ENCODE measurements at places on chromosomes 6 and 20. TPM values are rescaled to one million over a fixed set of nuclear protein-coding genes. Genes with fewer than 3 reads are reported as not detected.

Gene DYNLT2
- 1.7 TPM for total RNA-seq

Gene RAET1G
- total RNA-seq, result not detected

Gene FOXF2
- total RNA-seq, result 0.71 TPM

Gene PLA2G7
- 0.44 TPM for total RNA-seq

Gene OOEP
- not detected for total RNA-seq

Gene TPBG
- total RNA-seq, result 1.4 TPM

Gene TUBB1
- total RNA-seq, result not detected

Gene SNX5
- 43.2 TPM for total RNA-seq

Gene ENPP3
- not detected for total RNA-seq

Gene ADAM33
- total RNA-seq, result 0.27 TPM

Gene TPX2
- total RNA-seq, result 44.7 TPM

DNA sequence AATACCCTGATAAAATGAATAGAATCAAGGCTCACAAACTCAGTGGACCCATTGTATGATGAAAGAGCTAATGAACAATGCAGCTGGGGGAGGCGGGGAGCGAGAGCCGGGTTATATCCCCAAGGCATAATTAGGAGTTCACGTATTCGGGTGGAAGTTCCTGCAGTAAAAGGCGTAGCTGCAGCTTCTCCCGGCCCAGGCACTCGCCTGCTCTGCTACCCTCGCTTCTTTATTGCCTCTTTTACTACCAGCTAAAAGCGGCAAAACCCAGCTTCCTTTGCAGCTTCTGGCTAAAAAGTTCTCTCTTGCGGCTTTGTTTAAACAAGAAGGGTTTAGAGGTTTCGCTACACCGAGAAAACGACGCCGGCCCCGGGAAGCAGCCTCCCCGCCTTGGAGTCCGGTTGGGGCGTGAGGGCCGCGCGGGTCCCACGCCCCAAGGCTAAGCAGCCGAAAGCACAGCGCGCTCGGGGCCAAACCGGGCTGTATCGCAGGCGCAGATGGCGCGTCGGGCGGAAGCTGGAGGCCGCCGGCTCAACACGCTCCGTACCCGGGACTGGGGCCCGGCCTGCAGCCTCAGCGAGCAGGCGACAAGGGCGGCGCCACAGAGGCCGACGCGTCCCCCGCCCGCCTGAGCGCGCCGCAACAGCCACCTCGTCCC lies 1.6 kb downstream of the ZBTB2 start:
- H3K4me1 ChIP-seq, result peaks cover 12% of the 10 kb centered on the region
- DNase-seq, result peak; percentile 49
- H3K27me3 ChIP-seq, result peaks cover 11% of the 10 kb centered on the region
- peak overlapping the region; percentile 97 for H3K4me3 ChIP-seq
- H3K36me3 ChIP-seq, result no peaks in the 10 kb centered on the region

DNA sequence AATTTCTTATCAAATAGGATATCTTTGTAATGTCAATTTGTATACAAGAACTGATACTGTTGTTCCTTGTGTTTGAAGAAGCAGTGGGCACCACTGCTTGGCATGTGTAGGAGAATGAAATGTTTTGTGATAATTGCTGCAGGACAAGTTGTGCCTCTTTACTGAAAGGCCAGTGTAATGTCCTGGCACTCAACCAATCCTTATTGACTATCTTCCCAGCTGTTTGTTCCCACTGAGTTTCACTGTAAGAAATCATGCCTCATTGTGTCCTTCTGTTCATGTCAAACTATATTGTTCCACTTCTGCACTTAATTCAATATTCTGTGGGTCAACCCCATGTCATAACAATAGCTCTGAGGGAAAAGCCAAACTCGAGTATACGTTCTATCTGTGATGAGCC lies 136.1 kb upstream of the FAM83B start:
- H3K36me3 ChIP-seq, result no peaks in the 10 kb centered on the region
- no peak for DNase-seq
- no peaks in the 10 kb centered on the region for H3K27me3 ChIP-seq
- no peak overlapping the region for H3K27ac ChIP-seq

GRCh38 chr20:25533920-25534700 lies 51.2 kb downstream of the NINL start:
- H3K27ac ChIP-seq, result peak overlapping the region; percentile 74
- no peak overlapping the region for H3K4me3 ChIP-seq
- no peaks in the 10 kb centered on the region for H3K36me3 ChIP-seq
- peaks cover 2% of the 10 kb centered on the region for H3K27me3 ChIP-seq

GRCh38 chr20:46563170-46563859 lies 12.9 kb upstream of the OCSTAMP start:
- no peaks in the 10 kb centered on the region for H3K27me3 ChIP-seq
- no peaks in the 10 kb centered on the region for H3K36me3 ChIP-seq
- no peak overlapping the region for H3K4me3 ChIP-seq
- peak; percentile 41 for DNase-seq
- H3K4me1 ChIP-seq, result peaks cover 8% of the 10 kb centered on the region

GRCh38 chr6:53014063-53014462 lies 19.0 kb upstream of the GSTA4 start:
- peaks cover 2% of the 10 kb centered on the region for H3K4me1 ChIP-seq
- peaks cover 3% of the 10 kb centered on the region for H3K27me3 ChIP-seq
- H3K4me3 ChIP-seq, result no peak overlapping the region
- H3K27ac ChIP-seq, result no peak overlapping the region

DNA sequence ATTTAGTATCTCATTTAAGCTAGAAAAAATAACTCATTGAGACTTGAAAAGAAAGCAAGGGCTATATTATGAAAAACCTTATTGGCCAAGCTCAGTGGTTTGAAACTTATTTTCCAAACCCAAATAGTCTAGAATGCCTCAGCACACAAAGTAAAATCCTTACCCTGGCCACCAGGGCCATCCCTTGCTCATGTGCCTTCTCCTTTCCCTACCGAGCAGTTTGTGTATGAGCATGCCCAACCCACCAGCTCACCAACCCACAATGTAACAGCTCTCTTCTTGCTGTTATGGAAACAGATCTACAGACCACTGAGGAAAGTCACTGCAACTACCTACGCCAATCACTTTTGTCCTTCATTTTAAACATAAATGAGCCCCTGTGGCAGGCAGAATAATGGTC lies 79.6 kb upstream of the CARMIL1 start:
- H3K27ac ChIP-seq, result no peak overlapping the region
- no peaks in the 10 kb centered on the region for H3K36me3 ChIP-seq
- H3K4me3 ChIP-seq, result no peak overlapping the region
- H3K4me1 ChIP-seq, result no peaks in the 10 kb centered on the region
- no peaks in the 10 kb centered on the region for H3K27me3 ChIP-seq

GRCh38 chr6:138849791-138850190 lies 53.9 kb downstream of the ECT2L start:
- H3K4me3 ChIP-seq, result no peak overlapping the region
- H3K4me1 ChIP-seq, result no peaks in the 10 kb centered on the region

GRCh38 chr6:912871-913835 lies 220.2 kb upstream of the EXOC2 start:
- peaks cover 12% of the 10 kb centered on the region for H3K36me3 ChIP-seq
- H3K4me1 ChIP-seq, result no peaks in the 10 kb centered on the region
- DNase-seq, result peak; percentile 44
- H3K4me3 ChIP-seq, result no peak overlapping the region
- H3K27me3 ChIP-seq, result peaks cover 4% of the 10 kb centered on the region
- H3K27ac ChIP-seq, result no peak overlapping the region

DNA sequence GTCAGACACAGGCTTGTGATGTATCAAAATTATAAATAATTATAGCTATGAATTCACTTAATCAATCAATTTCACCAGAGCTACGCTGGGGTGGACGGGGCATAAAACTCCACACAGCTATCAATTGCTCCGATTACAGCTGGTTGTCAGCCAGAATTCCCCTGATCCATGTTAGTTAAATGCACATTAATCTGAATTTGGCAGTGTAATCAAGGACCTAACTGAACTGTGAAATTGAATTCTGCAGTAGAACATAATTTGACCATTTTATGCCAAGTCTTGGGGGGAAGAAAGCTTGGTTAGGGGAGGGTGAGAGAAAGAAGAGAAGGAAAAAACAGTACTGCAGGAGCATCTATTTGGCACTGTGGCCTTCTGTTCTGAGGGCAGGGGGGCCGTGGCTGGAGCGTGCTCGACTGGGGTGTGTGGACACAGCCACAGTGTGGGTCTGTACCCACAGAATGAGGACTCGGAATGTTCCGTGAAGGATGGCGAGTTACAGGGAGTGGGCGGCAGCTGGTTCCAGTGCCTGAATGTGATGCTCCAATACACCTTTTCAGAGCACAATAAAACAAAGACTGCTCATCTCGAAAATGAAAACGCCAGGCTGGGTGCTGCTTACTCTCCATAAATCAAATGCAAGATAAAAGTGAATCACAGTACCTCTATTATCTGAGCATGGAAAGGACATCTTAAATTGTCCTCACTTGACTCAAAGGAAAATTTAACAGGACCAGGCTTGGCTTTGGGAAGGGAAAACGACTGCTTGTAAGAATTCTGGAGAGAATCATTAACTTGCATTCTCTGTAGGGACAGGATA lies 59.2 kb downstream of the LAMP5 start:
- H3K4me1 ChIP-seq, result peaks cover 16% of the 10 kb centered on the region
- no peaks in the 10 kb centered on the region for H3K27me3 ChIP-seq
- H3K36me3 ChIP-seq, result no peaks in the 10 kb centered on the region
- H3K4me3 ChIP-seq, result no peak overlapping the region

DNA sequence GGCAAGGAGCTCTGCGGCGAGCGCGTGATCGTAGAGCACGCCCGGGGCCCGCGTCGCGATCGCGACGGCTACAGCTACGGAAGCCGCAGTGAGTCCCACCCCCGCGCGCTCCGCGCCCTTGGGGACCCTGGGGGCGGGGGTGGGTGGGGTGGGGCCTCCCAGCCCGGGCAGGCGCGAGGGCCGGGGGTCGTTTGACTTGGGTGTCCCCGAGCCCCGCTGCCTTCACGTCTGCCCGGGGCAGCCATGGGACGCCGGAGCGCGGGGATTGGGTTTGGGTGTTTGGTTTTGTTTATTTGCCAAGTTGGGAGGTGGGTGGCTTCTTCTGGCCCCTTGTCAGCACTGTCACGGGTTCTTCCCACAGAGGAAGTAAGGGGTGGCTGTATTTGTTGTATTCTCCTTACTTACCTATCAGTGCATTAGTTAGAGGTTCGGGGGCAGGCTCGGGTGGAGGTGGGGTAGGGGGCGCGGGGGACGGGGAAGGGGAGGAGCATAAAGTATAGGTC lies 777 bp downstream of the SRSF6 start:
- H3K36me3 ChIP-seq, result peaks cover 7% of the 10 kb centered on the region
- H3K27me3 ChIP-seq, result peaks cover 13% of the 10 kb centered on the region
- no peak overlapping the region for H3K27ac ChIP-seq
- no peak for DNase-seq
- peak overlapping the region; percentile 88 for H3K4me3 ChIP-seq

- no peak overlapping the region for H3K27ac ChIP-seq
- DNase-seq, result no peak
- peaks cover 1% of the 10 kb centered on the region for H3K4me1 ChIP-seq
Observed at GRCh38 chr6:32983493-32983848, 15.1 kb downstream of the BRD2 start.

- peak; percentile 75 for DNase-seq
- H3K27ac ChIP-seq, result no peak overlapping the region
- H3K4me3 ChIP-seq, result no peak overlapping the region
- no peaks in the 10 kb centered on the region for H3K4me1 ChIP-seq
- peaks cover 10% of the 10 kb centered on the region for H3K27me3 ChIP-seq
- peaks cover 13% of the 10 kb centered on the region for H3K36me3 ChIP-seq
Observed at GRCh38 chr6:30411515-30412207, 66.7 kb downstream of the RPP21 start.

- DNase-seq, result no peak
- no peak overlapping the region for H3K4me3 ChIP-seq
- H3K27me3 ChIP-seq, result no peaks in the 10 kb centered on the region
- peaks cover 5% of the 10 kb centered on the region for H3K36me3 ChIP-seq
Observed at GRCh38 chr6:50891290-50891689, 72.6 kb downstream of the TFAP2B start.

DNA sequence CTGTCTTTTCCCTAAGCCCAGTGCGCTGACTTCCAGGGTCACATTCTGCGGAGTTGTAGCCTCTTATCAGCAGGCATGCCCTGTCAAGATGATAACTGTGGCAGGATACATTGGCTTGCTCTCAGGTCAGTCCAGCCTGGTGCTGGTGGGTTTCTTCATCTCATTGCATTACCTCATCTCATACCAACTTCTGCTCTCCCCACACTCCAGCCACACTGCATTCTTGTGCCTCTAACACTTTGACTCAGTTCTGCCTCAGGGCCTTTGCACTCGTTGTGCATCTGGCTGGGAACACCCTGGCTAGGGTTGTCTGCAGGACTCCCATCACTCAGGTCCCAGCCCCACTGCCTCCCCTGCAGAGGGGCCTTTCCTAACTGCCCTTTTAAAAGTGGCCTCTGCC lies 110.3 kb upstream of the BACH2 start:
- H3K27ac ChIP-seq, result no peak overlapping the region
- H3K36me3 ChIP-seq, result no peaks in the 10 kb centered on the region
- DNase-seq, result no peak
- H3K4me3 ChIP-seq, result no peak overlapping the region
- H3K4me1 ChIP-seq, result peaks cover 9% of the 10 kb centered on the region

DNA sequence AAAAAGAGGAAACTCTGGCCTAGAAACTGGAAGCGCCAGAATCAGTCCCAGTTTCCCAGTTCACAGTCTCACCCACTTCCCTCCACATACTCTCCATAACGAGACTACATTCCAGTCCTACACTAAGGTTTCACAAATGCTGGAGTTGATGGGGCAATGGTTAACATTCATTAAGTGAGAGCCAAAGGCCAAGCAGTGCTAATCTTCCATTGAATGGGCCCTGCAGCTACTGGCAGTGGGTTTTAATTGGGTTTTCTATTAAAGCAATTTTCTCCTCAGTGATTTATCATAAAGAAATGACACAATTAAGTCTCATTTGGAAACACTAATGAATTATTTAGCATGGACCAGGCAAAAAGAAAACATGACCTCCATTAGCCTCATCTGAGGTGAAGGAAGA lies 20.8 kb upstream of the NRSN1 start:
- DNase-seq, result no peak
- H3K27ac ChIP-seq, result no peak overlapping the region
- H3K4me3 ChIP-seq, result no peak overlapping the region
- H3K4me1 ChIP-seq, result peaks cover 5% of the 10 kb centered on the region
- no peaks in the 10 kb centered on the region for H3K36me3 ChIP-seq

- no peaks in the 10 kb centered on the region for H3K27me3 ChIP-seq
- H3K36me3 ChIP-seq, result peaks cover 4% of the 10 kb centered on the region
- H3K4me1 ChIP-seq, result peaks cover 6% of the 10 kb centered on the region
- peak overlapping the region; percentile 36 for H3K27ac ChIP-seq
Observed at GRCh38 chr6:110270165-110270564, 88.0 kb downstream of the METTL24 start.

GRCh38 chr6:137163732-137164318 lies 9.6 kb downstream of the IL22RA2 start:
- no peaks in the 10 kb centered on the region for H3K27me3 ChIP-seq
- peaks cover 28% of the 10 kb centered on the region for H3K36me3 ChIP-seq
- no peak overlapping the region for H3K4me3 ChIP-seq
- H3K4me1 ChIP-seq, result no peaks in the 10 kb centered on the region

- no peak overlapping the region for H3K27ac ChIP-seq
- no peak for DNase-seq
- peaks cover 4% of the 10 kb centered on the region for H3K36me3 ChIP-seq
- H3K4me1 ChIP-seq, result peaks cover 18% of the 10 kb centered on the region
- peaks cover 6% of the 10 kb centered on the region for H3K27me3 ChIP-seq
Observed at GRCh38 chr20:17421493-17421892, 109.7 kb downstream of the BFSP1 start.
